NCI-H1092 (cell line): ENCODE measurements at places on chromosomes 5 and 9.

- no peak for DNase-seq
These were observed 18.0 kb upstream of the DUSP1 start for GRCh38 chr5:172788771-172789686.

DNA sequence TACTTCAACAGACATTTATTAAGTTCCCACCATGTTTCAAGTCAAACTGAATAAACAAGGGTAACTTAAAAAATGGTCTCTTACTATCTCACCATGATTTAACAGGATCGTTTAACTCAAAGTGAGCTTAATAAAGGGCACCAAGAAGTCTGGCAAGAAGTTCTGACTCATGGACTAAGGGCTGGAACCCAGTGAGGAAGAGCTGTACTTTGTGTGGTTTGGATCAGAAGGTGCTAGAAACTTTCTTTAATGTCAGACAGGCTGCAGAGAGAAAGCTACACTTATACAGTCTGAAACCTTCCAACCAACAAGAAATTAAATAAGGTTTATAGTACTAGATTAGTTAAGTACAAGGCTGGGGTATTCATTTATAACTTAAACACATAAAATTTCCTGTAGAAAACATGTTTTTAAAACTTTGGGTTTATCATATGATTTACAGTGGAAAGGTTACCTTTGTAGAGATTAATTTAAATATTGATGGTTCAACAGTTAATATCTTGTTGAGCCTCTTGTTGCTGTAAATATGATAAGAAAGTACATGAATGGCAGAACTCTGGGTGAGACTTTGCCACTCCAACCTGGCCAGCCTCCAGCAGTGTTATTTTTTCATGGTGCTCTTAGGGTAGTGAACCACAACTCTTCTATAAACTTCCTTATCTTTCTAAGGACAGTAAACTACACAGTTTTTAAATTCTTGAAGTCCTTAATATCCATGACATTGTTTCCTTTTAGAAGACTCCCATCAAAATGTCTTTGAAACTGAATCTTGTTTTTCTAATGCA, 162.8 kb downstream of the MAN2A1 start:
- DNase-seq = no peak

DNA sequence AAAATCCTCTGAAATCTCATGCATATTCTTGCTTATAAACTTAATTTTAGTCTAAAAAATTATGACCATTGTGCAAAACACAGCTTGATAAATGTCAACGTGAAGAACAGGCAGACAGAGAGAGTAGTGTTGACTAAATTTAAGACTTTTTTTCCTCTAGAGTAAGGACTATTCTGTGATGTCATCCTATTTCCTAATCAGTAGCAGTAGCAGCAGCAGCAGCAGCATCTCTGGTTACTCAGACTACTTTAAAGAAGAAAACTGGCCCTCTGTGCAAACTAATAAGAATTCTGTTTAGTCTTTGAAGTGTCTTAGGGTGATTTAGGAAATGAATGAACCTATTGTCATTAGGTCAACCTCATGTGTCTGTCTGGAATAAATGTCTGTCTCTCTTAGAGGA, 403.0 kb downstream of the HINT1 start:
- no peak for DNase-seq

- no peak for DNase-seq
These were observed 1.0 kb upstream of the FAM13B start for GRCh38 chr5:138033907-138034306.

DNA sequence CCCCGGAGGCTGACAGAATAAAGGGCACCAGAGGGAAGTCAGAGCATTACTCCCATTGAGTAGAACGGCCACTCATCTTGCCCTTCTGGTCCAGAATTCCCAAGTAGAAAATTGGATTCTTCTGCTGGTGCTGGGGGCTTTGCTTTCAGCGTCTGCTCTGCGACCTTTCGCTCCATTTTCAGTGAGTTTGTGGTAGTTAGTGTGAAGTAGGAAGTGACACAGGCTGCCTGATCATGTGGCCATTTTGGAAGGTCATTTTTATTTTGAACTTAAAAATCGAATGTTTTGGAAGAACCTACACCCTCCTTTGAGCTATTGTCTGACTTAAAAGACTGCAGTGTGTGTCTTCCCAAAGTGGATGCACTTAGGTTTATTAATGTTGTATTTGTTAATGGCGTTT, 56.7 kb upstream of the FAM120AOS start:
- DNase-seq = no peak

DNA sequence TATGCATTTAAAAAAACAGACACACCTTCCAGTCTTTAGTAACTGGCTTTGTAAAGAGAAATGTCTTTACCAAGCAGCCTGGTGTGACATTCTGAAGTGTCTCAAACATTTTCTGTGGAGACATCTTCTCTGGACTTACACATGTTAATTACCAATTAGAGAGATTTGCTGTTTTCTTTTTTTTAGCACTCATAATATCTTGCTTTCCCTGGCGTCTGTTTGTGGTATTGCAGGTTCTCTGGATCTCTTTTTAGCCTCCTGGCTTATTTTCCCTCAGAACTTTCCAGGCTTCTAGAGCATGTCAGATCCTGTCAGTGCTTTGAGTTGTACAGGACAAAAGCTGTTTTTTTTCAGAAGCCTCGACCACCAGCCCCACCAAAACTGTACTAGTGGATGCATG, 92.5 kb downstream of the MSX2 start:
- no peak for DNase-seq

GRCh38 chr9:4774209-4774608, 18.5 kb upstream of the RCL1 start:
- DNase-seq = no peak

- no peak for DNase-seq
These were observed 17.9 kb downstream of the ZNF462 start for GRCh38 chr9:106880863-106881262.

DNA sequence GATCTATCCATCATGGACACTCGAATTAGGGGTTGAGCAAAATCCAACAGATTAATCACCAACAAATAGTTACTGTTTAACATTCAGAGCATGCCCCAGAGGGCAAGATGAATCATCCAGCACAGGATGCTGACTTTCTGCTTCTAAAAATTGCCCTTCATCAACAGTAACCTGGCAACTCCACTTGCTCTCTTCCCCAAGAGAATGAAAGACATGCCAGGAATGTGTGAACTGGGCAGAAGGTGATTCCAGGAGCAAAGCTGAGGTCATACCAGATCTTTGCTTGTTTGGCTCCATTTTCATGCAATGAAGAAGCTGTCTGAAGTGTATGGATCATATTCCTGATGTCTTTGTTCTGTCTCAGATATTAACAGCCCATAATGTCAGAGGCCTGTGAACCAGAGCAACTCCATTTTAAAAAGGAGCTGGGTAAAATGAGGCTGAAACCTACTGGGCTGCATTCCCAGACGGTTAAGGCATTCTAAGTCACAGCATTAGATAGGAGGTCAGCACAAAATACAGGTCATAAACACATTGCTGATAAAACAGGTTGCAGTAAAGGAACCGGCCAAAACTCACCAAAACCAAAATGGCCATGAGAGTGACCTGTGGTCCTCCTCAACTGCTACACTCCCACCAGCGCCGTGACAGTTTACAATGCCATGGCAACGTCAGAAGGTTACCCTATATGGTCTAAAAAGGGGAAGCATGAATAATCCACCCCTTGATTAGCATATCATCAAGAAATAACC, 2.5 kb upstream of the ZNF367 start:
- no peak for DNase-seq

DNA sequence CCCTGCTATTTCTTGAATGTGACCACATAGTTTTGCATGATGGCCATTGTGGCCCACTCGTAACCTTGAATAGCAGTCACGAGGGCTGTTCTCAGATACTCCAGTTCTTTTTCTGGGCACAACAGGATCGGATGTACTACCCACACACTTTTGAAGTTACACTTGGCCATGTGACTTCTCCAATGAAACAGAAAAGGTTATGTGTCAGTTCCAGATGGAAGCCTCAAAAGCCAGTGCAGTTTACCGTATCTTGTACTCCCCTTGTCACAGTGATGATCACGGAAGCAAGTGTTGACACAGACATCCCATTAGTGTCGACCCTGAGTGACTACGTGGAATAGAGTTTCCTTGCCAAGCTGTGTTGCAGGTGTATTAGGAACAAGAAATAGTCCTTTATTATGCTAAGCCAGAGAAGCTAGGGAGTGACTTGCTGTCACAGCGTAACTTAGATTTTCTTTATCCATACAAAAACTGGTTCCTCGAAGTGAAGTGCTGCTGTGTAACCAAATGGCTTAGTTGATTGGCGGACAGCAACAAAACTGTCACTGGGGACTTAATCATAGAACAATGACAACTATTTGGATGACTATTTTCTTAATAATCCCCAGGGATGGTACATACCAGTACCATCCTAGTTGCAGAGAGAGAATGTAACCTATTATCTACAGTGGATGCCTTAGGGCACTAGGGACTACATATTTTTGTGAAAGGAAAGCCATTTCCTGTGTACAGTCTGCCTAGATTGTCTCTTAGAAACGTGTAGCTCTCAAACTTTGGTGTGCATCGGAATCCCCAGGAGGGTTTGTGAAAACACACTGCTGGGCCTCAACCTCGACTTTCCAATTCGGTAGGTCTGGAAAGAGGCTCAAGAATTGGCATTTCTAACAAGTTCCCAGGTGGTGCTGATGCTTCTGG, 90.1 kb upstream of the DMRT1 start:
- no peak for DNase-seq

- no peak for DNase-seq
These were observed 134.9 kb downstream of the TMEM167A start for GRCh38 chr5:82942083-82942881.

- DNase-seq = no peak
These were observed 503 bp upstream of the GDNF start for GRCh38 chr5:37840053-37841034.

GRCh38 chr9:28407351-28407750, 834.1 kb upstream of the C9orf72 start:
- no peak for DNase-seq

- peak; percentile 68 for DNase-seq
These were observed 76.2 kb upstream of the PTPN3 start for GRCh38 chr9:109574061-109574882.

DNA sequence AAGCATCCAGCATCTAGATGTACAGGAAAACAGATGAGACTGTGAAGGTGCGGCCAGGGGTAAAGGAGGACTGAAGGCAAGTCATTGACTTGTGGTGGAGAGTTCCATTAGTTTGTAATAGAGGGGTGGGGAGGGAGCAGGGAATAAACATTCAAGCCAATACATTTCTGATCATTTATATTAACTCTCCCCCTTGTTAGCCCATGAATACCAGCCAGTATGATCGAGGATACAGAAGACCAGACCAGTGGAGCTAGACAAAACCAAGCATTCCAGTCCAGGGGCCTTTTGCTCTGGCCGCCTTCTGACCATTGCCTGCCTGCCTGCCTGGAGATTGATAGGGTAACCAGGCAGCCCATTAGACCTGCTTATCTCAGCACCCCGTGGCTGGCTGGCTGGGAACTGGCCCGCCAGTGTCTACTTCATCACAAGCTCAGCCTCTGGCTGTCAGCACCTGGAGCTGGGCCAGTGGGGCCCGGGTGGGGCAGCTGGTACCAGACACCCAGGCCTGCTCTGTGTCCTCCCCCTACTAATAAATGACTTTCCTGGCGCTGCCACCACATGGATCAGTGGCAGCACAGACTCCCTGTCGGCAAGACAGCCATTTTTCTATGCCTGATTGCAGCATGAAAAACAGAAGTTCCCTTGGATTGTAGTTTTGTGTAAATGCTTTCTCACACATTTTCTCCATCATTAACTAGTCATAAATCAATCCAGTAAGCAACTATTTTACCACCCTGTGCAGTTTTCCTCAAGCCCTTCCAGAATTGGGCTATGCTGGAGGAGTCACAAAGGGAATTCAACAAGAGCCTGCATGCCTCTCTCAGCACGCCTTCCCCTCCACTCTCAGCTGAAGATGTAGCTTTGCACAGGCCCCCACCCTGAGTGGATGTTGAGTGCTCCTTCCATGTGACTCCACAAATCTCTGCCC, 181.3 kb downstream of the SNCAIP start:
- no peak for DNase-seq

DNA sequence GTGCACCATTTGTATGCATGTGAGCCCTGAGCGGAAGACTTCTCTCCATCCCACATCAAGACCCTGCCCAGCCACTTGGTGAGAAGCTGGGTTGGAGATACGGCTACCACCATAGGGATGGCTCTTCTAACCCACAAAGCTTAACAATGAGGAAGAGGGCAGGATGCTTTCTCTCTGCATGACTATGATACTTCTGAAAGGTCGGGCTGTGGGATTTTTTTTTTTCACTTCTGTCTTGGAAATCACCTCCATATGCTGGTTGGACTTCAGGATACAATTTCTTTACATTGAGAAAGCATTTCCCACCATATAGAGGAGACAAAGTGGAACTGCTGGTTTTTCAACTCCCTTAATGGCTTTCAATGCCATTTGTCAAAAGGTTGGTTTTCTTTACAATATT, 30.5 kb downstream of the ZNF366 start:
- no peak for DNase-seq

DNA sequence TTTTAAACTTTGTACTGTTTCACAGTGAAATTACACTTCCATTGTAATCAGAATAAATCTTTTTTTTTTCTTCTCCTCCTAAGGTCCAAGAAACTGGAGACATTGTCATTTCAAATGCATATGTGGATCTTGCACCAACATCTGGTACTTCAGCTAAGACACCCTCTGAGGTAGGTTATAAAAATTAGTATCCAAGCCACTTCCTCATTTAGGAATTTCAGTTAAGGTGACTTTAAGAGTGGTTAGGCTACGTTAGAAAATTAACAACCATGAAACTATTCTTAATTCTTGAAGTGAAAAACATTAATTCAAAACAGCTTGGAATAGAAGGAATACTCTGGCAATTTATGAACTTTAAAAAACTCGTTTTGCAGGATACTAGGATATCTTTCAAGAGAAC, 77.5 kb downstream of the HSD17B4 start:
- DNase-seq = no peak

- no peak for DNase-seq
These were observed 95.1 kb downstream of the ARL15 start for GRCh38 chr5:54215233-54215736.

- no peak for DNase-seq
These were observed 96.6 kb downstream of the NLN start for GRCh38 chr5:65818592-65818991.

- no peak for DNase-seq
These were observed 219.0 kb downstream of the COMMD10 start for GRCh38 chr5:116303810-116304209.

DNA sequence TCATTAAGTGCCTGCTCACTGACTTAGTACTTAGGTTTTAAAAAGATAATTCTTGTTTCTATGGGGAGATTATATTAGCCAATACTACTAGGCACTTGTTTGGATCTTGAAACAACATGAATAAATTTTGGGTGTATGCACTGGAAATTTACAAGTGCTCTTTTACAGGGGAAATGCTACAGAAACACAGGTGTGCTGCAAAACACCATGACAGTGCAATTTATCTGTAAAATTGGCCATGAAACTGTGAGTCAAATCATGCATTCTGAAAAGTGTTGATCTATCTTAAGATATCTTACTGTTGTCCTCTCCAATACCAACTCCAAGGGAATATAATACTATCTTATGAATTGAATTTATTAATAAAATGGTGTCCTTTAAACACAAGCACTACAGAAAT, 12.1 kb upstream of the PCDHB1 start:
- no peak for DNase-seq

GRCh38 chr9:35484406-35484805, 5.5 kb upstream of the RUSC2 start:
- no peak for DNase-seq

- DNase-seq = no peak
These were observed 1.8 kb downstream of the CCNH start for GRCh38 chr5:87410931-87411330.
